HepG2 (cell line): ENCODE measurements at places on chromosomes 7 and 10.

DNA sequence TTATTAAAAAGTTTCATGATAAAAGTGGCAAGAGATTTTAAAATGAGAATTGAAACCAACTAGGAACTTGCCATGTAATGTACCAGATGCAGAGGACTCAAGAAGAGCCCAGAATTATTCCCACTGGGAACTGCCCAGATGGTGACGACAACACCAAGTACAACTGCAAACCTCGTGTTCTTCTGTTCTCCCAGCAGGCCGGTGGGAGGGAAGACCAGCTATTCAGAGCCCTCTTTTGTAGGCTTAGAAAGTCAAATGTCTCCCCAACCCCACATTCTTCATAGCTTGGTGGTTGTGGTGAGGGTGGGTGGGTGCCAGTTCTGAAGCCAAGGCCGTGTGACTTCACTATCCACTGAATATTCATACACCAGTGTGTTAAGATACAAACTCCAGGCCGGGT, 54.3 kb upstream of the ITGB1 start:
- no peak for DNase-seq

GRCh38 chr7:155219947-155220769, 77.5 kb upstream of the INSIG1 start:
- no peak for DNase-seq

- no peak for DNase-seq
Observed at GRCh38 chr10:110274647-110275046, 30.1 kb downstream of the SMNDC1 start.

- no peak for DNase-seq
Observed at GRCh38 chr7:42483886-42484285, 246.9 kb upstream of the GLI3 start.

DNA sequence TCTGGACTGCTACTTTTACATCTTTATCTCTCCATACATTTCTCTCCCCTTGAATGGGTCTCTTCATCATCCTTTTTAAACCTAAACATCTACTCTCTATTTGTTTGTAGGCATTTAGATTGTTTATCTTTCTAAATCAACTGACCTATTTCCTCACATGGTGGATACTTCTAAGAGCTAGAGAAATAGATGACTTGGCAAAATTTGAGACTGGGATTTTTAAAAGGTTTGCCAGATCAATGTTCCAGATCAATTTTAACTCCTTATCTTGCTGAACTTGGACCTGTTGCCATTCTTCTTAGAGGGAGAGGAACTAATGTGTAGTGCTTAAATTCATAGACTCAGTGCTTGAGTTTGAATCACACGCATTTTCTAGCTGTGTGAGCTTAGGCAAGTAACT, 144.2 kb upstream of the STEAP4 start:
- DNase-seq = no peak

GRCh38 chr10:71343392-71343773, 24.3 kb downstream of the SLC29A3 start:
- DNase-seq = peak; percentile 74

GRCh38 chr7:140334341-140335057, 63.8 kb downstream of the SLC37A3 start:
- DNase-seq = no peak

DNA sequence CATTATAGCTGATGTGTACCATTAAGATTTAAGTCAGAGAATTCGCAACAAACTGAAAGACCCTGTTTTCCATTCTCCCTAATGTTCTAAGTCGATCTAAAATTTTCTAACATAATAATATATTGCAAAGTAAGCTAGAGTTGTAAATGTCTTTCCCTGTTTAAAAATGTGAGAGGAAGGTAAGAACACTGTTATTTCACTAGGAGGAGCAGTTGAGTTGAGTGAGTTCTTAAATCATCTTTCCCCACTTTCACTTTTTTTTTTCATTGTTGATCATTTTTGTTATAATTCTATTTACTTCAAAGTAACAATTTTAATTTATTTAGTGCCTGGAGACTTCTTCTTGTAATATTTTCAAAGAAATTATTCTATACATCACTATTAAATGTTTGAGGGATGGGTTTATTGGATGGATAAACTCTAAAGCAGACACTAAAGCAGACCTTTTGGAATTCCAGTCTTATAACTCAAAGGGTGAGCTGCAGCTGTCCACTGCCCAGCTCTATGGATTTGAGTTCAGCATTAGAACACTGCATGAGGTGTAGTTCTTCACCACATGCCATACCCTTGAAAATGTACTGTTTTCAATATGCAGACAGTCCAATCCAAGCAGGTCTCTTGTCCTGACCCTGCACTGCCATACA, 181.3 kb upstream of the FZD1 start:
- DNase-seq = no peak

DNA sequence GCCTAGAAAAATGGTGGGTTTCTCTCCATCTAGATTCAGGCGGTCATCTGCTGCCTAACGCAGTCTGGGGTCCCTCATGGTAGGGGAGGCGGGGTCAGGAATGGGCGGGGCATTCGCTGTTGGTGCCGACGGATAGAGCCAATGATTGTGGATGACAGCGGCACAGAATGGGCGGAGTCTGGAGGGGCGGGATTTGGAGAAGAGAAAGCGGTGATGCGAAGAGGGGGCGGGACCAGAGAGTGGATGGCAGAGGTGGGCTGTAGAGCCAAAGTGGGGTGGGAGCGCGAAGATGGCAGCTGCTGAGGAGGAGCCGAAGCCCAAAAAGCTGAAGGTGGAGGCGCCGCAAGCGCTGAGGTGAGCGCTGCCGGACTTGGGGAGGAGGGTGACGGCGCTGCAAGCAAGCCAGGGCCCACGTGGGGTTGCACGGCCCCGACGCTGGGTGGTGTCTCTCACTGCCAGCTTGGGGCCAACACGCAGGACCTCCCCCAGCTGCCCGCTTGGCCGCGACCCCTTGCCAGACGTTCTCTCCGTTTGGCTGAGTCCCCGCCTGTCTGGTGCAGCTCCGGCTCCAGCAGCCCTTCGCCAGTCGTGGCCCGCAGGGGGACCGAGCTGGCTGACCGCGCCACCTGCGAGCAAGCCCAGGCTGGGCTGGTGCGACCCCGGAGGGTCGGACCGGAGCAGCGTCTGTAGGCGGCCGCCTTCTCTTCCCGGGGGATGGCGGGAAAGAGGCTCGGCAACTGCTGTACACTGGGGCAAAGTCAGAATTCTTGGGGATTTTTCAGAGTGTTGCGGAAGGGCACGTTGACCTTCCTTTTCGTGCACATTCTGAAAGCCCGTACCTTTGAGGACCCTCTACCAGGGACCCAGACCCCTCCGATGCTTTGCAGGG, at the start of gene ADK:
Gene ADK, plus strand, starts transcription at position 232 of the 889 bp plus-strand sequence. Its CDS starts 58 bp downstream, at position 290.
- peak; percentile 96 for DNase-seq

DNA sequence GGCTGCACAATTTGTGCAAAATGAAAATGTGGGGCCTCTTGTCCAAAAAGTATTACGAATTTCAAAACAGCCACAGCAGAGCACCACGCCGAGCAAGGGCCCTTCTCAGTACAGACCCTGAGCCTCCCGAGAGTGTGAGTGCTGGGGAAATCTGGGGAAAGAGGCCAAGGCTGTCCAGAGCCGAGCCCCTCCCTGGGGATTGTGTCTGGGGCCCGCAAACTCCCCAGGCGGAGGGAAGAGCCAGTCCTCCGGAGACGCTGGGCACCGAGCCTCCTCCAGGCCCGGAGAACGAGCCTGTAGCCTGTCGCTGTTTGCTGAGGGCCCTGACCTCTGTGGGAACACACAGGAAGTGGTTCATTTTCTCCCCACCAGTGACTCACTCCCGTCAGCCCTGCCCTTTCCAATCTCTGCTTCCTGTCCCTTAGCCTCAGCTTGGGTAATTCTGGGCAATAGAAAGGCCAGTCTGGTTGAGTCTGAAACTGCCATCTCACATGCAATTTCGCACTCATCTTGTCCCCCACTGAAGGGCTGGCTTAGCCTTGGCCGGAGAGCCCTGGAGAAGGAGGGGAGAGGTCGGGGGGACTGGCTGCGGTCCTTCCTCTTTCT, 19.5 kb upstream of the GNA12 start:
- peak; percentile 89 for DNase-seq

- no peak for DNase-seq
Observed at GRCh38 chr7:378551-379455, 88.8 kb downstream of the FOXL3 start.

DNA sequence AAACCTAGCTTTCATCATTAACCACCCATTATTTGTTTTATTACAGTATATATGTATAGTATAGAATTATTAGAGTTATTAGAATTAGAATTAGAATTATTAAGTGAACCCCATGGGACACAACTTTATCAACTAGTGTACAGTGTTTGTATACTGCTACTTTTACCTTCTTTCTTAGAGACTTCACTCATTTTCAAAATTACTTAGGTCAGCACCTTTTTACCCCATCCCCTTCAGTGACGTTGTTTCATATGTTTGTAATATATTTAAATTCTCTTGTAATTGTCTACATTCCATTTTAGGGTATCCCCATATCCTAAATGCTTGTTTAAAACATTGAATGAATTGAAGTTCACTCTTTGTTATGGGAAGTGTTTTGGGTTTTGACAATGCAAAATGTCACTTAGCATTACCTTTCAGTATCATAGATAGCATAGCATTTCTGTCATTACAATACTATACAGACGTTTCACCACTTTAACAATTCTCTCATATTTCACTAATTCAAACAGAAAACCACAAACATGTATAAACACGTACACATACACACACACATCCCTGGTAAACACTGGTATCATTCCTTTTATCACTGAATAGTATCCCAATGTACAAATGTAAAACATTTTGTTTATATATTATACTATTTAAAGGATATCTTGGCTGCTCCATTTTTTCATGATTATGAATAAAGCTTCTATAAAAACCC, 229.9 kb upstream of the MAGI2 start:
- DNase-seq = no peak

DNA sequence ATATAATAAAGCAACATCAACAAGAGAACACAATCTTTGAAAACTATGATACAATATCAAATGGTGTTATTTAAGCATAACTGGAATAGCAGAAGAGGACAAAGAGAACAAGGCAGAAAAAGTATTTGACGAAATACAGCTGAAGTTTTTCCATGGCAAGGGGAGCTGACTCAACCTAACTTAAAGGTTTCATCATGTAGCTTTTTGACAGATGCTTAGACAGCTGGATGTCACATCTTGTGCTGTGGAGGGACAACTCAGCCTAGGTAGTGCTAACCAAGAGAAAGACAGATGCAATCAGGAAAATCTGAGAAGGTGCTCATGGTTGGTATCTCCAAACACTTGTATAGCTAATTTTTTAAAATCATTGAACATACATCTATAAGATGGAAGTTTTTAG, 208.2 kb downstream of the TFEC start:
- DNase-seq = no peak

GRCh38 chr7:77824636-77825035, 26.1 kb downstream of the PHTF2 start:
- DNase-seq = no peak
